ENCODE measurements at places on chromosomes 1 and 21. TPM values are rescaled to one million over a fixed set of nuclear protein-coding genes. Genes with fewer than 3 reads are reported as not detected.

Gene ADCY10
- polyA plus RNA-seq, result 0.09 TPM

- H3K4me1 ChIP-seq, result no peaks in the 10 kb centered on the region
- H3K4me3 ChIP-seq, result no peak overlapping the region
- H3K27ac ChIP-seq, result no peak overlapping the region
- H3K36me3 ChIP-seq, result no peaks in the 10 kb centered on the region
- DNase-seq, result no peak
Measured at GRCh38 chr21:31644643-31645042, 14.8 kb upstream of the SOD1 start.

DNA sequence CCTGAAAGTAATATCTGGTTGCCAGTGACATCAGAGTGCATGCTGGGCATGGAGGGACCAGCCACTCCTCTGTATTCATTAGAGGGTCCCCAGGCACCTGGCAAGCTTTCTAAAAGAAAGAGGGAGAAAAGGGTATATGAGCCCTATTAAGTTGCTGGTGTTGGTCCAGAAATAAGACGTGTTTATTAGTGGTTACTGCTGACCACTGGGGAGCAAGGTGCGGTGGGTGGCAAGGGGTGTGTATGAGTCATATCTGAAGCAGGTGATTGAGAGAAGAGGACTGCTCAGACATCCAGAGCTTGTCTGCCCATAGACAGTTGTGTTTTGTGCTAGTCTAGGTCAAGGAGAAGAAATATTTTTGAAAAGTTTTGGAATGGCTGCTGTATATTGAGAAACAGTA is 298.1 kb downstream of the TM2D1 start:
- H3K4me1 ChIP-seq, result peaks cover 28% of the 10 kb centered on the region
- DNase-seq, result no peak
- H3K36me3 ChIP-seq, result peaks cover 9% of the 10 kb centered on the region
- H3K27ac ChIP-seq, result peak overlapping the region; percentile 81
- H3K27me3 ChIP-seq, result no peaks in the 10 kb centered on the region

DNA sequence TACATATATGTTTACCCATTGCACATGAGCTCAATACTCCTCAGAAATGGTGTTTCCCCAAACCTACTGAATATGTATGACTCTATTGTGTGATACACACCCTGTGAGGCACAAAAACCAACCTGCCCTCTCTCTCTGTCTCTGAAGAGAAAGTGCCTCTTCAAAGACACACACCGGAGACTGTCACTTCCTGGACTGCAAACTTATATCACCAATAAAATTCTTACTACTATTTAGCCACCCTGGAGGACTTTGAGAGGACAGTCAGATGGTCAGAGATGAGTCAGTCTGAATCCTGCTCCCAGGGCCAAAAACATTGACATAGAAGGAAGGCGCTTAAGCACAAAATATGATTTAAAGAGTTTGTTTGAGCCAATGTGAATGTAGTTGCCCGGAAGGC is 110.4 kb downstream of the PPIAL4G start:
- no peak for DNase-seq
- no peaks in the 10 kb centered on the region for H3K36me3 ChIP-seq
- no peaks in the 10 kb centered on the region for H3K4me1 ChIP-seq
- H3K27me3 ChIP-seq, result no peaks in the 10 kb centered on the region

DNA sequence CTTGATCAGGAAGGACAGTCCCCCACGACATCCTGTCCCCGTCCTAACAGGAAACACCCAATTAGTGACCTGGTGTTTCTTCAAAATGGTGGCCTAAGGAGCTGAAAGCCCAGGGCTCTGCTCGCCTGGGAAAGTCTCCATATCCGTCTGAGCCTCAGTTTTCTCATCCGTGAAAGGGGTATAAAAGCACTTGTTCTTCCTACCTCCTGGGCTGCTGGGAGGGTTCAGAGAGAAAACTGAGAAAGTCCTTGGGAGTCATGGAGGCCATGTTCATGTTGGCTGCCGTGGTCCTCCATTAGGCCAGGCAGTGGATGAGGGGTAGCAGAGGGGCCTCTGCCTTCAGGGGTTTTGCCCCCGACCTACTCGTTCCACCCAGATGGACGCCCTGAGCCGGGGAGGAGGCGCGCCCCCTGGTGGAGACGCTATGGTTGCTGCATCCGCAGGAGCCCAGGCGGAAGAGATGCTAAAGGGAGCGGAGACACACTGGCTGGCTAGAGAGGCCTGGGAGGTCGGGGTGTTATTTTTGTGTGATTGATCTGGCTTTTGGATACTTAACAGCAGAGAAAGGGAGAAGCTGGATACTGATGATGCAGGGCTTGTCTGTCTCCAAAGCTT is 113.5 kb downstream of the PRDM2 start:
- H3K36me3 ChIP-seq, result peaks cover 21% of the 10 kb centered on the region
- no peak overlapping the region for H3K27ac ChIP-seq
- peaks cover 3% of the 10 kb centered on the region for H3K4me1 ChIP-seq
- no peaks in the 10 kb centered on the region for H3K27me3 ChIP-seq

GRCh38 chr1:53574621-53575020 is 115.4 kb downstream of the DMRTB1 start:
- DNase-seq, result no peak
- H3K4me1 ChIP-seq, result peaks cover 40% of the 10 kb centered on the region
- no peak overlapping the region for H3K27ac ChIP-seq
- H3K36me3 ChIP-seq, result no peaks in the 10 kb centered on the region
- H3K4me3 ChIP-seq, result no peak overlapping the region

DNA sequence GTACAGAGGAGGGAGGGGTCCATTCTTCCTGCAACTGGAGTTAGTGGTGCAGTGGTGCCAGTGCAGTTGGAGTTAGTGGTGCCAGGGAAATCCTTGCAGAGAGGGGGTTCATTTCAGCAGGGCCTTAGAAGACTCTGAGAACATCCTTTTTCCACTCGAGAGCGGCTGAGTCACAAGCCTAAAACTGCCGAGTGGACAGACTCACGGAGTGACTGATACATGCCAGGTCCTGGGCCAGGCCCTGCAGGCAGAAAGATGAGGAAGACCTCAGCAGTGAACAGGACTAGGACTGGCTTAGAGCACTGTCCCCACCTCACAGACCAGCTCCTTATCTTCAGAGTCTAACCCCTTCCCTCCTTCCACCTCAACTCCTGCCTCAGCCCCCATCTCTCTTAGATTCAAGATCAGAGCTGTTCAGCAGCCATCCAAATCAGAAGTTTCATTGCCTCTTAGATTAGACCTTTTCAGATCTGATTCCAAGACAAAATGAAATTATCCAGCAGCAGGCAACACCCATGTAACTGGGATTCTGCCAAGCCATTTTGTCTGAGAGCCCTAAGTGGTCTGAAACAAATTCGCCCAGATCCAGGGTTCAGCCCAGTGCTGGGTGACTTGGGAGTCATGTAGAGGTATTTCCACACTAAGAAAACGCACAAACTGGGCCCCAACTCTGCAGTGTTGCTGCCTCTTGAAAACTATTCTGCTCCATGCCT is 12.7 kb upstream of the IKBKE start:
- H3K27ac ChIP-seq, result no peak overlapping the region
- peaks cover 28% of the 10 kb centered on the region for H3K4me1 ChIP-seq
- no peaks in the 10 kb centered on the region for H3K27me3 ChIP-seq
- no peak for DNase-seq
- H3K36me3 ChIP-seq, result peaks cover 83% of the 10 kb centered on the region

DNA sequence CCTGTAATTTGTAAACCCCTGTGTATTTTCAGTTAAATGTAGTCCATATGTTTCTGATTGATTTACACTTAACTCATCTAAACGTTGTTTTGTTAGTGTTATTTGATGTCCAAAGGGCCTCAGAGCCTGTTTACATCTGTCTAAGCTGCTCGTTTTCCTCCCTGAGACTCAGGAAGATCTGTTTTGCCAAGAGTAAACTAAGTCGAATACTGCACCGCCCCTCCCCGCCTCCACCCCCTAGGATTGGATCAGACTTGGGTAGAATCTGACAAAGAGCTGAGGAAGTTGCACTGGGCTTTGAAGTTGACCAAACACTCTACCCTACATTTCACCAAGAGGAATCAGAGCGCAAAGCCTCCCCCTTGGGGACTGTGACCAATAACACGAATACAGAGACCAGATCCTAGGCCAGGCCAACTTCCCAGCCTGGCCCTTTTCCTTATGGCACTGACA is 206.9 kb upstream of the LMO4 start:
- no peak overlapping the region for H3K4me3 ChIP-seq
- no peak overlapping the region for H3K27ac ChIP-seq
- H3K4me1 ChIP-seq, result peaks cover 4% of the 10 kb centered on the region
- no peaks in the 10 kb centered on the region for H3K36me3 ChIP-seq
- H3K27me3 ChIP-seq, result no peaks in the 10 kb centered on the region

DNA sequence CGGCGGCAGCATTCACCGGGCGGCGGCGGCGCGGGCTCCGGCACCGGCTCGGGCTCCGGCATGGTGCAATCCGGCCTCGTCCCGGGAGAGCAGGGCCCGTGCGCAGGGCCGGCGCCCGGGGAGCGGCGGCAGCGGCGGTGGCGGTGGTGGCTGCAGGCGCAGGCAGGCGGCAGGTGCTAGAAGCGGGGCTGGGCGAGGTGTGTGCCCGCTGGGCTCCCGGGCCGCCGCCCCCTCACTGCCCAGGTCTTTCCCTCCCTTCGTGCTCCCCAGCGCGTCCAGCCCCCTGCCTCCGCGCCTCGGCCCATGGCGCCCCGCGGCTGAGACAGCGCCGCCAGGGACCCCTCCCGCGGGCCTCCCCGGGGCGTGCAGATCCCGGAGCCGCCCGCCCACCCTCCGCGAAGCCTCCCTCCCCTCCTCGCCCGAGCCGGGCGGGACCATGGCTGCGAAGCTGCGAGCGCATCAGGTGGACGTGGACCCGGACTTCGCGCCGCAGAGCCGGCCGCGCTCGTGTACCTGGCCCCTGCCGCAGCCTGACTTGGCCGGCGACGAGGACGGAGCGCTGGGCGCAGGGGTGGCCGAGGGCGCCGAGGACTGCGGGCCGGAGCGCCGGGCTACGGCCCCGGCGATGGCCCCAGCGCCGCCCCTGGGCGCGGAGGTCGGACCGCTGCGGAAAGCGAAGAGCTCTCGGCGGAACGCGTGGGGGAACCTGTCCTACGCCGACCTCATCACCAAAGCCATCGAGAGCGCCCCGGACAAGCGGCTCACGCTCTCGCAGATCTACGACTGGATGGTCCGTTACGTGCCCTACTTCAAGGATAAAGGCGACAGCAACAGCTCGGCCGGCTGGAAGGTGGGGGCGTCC is 492 bp downstream of the FOXO6 start:
- H3K27me3 ChIP-seq, result peaks cover 26% of the 10 kb centered on the region
- H3K36me3 ChIP-seq, result peaks cover 6% of the 10 kb centered on the region
- peak overlapping the region; percentile 6 for H3K27ac ChIP-seq
- peak overlapping the region; percentile 54 for H3K4me3 ChIP-seq
- no peak for DNase-seq

GRCh38 chr1:82790556-82790955 is 989.8 kb downstream of the ADGRL2 start:
- H3K27ac ChIP-seq, result no peak overlapping the region
- no peak overlapping the region for H3K4me3 ChIP-seq
- H3K27me3 ChIP-seq, result no peaks in the 10 kb centered on the region
- no peaks in the 10 kb centered on the region for H3K36me3 ChIP-seq
- no peak for DNase-seq

- no peaks in the 10 kb centered on the region for H3K27me3 ChIP-seq
- H3K4me1 ChIP-seq, result peaks cover 4% of the 10 kb centered on the region
- no peak overlapping the region for H3K27ac ChIP-seq
Measured at GRCh38 chr1:61097317-61097716, 15.0 kb downstream of the NFIA start.

Measured in muscle of leg (tissue), 16 donors.